ENCODE measurements at places on chromosomes 5 and 9. TPM values are rescaled to one million over a fixed set of nuclear protein-coding genes. Genes with fewer than 3 reads are reported as not detected.

DNA sequence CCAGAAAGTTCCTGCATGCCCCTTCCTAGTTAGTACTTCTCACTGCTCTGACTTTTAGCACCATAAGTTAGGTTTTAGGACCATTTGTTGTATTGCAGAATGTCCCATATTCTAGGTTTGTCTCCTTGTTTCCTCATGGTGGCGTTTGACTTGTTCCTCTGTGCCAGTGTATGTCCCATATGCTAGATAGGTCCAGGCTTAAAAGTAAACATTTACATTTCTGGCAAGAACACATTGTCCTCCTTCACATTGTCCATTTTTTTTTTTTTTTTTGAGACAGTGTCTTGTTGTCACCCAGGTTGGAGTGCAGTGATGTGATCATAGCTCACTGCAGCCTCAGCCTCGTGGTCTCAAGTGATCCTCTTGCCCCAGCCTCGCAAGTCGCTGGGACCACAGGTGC lies 15.4 kb downstream of the TBC1D13 start:
- H3K36me3 ChIP-seq = peaks cover 4% of the 10 kb centered on the region
- H3K27ac ChIP-seq = no peak overlapping the region
- H3K27me3 ChIP-seq = no peaks in the 10 kb centered on the region

DNA sequence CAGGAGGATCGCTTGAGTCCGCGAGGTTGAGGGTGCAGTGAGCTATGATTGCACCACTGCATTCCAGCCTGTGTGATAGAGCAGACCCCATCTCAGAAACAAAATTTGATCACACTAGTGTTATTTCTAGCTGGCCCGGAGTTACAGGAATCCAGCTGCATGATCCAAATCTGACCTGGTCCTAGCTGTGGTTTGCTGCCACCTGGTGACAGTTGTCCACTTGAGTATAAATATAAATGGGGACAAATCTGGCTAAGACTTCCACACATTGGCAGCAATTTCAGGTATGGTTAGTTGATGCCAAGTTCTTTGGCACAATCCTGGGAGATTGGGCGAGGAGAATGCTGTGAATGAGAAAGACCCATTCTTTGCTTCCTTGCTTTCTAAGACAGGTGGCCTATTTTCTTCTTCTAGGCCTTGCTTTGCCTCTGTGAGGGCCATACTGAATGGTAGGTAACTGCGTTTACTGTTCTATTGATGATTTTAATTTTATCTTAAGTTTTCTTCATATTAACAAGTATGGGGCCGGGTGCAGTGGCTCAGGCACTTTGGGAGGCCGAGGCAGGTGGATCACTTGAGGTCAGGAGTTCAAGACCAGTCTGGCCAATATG lies 35.4 kb downstream of the UBE2R2 start:
- DNase-seq = peak; percentile 36
- H3K27ac ChIP-seq = no peak overlapping the region
- no peaks in the 10 kb centered on the region for H3K36me3 ChIP-seq
- H3K4me1 ChIP-seq = peaks cover 21% of the 10 kb centered on the region

DNA sequence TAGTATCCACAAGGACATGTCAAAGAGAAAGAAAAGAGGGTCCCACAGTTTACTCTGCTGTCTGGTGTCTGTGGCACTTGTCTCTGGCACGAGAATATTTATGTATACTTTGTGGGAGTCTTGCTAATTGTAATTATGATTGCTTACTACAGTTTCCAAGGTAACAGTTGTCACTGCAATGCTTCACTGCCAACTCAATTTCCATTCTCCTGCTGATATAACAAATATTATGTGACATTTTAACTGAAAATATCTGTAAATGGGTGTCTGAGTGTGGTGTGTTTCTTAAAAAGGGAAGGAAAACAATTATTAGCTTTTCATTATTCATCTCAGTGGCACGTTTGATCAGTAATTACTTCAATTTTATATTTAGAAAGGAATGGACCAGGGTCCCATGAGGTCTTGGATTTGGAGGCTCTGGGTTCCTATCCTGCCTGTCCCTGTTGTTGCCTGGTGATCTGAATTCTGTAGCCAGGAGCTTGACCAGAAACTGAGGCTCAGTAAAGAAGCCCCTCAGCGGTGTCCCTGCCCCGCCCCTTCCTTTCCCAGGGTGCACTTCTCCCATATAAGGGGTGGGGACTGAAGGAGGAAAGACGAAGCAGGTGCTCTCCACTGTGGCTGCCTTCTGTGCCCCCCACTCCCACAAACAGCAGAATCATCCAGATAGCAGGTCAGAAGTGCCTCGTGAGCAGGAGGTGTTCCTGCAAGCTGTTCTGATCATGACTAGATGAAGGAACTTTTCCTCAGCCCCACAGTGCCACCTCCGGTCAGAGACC lies 137.3 kb upstream of the KIF2A start:
- no peak for DNase-seq
- H3K4me3 ChIP-seq = no peak overlapping the region
- H3K4me1 ChIP-seq = no peaks in the 10 kb centered on the region
- H3K36me3 ChIP-seq = no peaks in the 10 kb centered on the region
- H3K27me3 ChIP-seq = peaks cover 39% of the 10 kb centered on the region
- no peak overlapping the region for H3K27ac ChIP-seq

DNA sequence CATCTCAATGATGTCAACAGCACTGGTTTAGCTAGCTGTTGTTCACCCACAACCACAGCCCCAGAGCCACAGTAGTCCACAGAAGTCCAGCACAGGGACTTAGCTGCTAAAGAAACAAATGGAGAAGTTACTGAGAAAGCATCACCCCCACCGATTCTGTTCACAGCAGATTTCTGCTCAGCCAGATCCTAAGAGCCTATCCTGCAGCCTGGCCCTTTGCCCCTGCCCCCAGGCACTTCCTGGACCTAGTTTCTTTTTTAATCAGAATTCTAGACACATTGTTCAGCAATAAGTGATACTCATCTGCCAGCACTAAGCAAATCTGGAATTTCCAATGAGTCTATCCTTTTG lies 7.4 kb downstream of the B4GALT1 start:
- peaks cover 74% of the 10 kb centered on the region for H3K4me1 ChIP-seq
- DNase-seq = no peak
- H3K27ac ChIP-seq = peak overlapping the region; percentile 99
- peak overlapping the region; percentile 98 for H3K4me3 ChIP-seq
- peaks cover 2% of the 10 kb centered on the region for H3K36me3 ChIP-seq
- no peaks in the 10 kb centered on the region for H3K27me3 ChIP-seq

GRCh38 chr9:131056781-131057506 lies 39.4 kb upstream of the AIF1L start:
- no peak for DNase-seq
- H3K27me3 ChIP-seq = no peaks in the 10 kb centered on the region
- no peak overlapping the region for H3K4me3 ChIP-seq
- H3K27ac ChIP-seq = no peak overlapping the region

GRCh38 chr5:173327948-173328843 lies at the start of gene STC2:
TSS of gene STC2 (minus strand) at chr5:173328414. CDS start at chr5:173328193, 221 bp downstream.
- peak within 1 kb of the TSS; percentile 62 for H3K4me3 ChIP-seq
- no peak within 1 kb of the TSS for H3K27ac ChIP-seq
- H3K36me3 ChIP-seq = peaks cover 4% of the 10 kb centered on the region
- DNase-seq = no peak
- peaks cover 75% of the 10 kb centered on the region for H3K27me3 ChIP-seq
- H3K4me1 ChIP-seq = peaks cover 28% of the 10 kb centered on the region

DNA sequence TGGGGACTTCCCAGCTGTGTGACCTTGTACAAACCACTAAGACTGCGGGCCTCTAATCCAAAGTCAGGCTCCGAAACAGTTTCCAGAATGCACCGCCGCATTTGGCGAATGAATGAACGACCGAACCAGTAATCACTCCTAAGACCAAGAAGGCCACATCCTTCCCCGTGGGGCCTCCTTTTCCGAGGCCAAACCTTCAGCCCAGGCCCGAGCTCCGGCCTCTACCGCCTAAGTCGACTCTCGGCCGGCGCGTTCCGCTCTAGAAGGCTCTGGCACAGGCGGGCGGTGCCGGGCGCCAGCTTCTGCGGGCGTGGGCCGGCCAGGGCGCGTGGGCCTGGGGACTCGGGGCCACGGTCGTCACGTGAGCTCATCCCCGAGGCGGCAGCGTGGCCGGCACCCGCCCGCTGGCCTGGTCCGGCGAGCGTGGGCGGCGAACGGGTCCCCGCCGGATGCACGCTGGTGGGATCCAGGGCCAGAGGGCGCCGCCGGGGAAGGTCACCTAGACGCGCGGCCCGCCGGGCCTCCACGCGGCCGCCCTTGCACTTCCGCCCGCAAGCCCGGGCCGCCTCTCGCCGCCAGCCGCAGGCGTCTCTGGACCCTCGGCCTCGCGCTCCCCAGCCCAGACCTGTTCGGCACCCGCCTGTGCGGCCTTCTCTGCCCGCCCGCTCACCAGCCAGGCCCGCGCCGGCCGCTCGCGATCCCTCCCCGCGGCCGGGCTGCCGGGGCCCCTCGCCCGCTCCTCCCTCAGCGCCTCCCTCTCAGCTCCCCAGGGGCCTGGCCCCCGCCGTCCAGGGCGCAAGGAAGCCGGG lies 754 bp downstream of the VDAC1 start:
- H3K36me3 ChIP-seq = no peaks in the 10 kb centered on the region
- H3K27me3 ChIP-seq = no peaks in the 10 kb centered on the region

DNA sequence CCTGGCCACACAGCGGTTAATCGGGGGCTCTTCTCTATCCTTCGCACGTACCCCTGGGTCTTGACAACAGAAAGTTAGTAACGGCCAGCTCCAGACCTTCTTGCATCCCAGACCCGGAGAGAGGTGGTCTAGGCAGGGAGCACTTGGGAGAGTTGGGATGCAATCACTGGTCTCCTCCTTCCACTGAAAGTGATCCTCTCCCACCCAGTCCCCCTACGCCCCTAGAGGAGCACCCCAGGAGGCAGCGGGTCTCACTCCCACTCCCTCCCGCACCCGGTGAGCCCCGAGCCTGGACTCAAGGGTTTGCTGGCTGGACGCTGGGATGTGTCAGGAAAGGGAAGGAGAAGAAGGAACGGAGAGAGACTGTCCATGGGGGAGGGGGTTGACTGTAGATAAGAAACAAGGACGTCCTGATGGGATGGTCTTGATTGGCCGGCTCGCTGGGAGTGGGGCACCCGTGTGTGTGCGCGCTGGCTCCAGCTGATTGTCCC lies 2.0 kb downstream of the RORB start:
- H3K27me3 ChIP-seq = peaks cover 52% of the 10 kb centered on the region
- DNase-seq = no peak
- H3K4me3 ChIP-seq = peak overlapping the region; percentile 80

- H3K4me3 ChIP-seq = peak overlapping the region; percentile 50
- peak overlapping the region; percentile 27 for H3K27ac ChIP-seq
- H3K36me3 ChIP-seq = no peaks in the 10 kb centered on the region
- H3K4me1 ChIP-seq = peaks cover 21% of the 10 kb centered on the region
These were observed 106.5 kb downstream of the ANKRD55 start for GRCh38 chr5:56126487-56127179.

GRCh38 chr5:78667461-78668103 lies 19.0 kb upstream of the LHFPL2 start:
- no peak overlapping the region for H3K27ac ChIP-seq
- DNase-seq = no peak
- H3K4me1 ChIP-seq = peaks cover 2% of the 10 kb centered on the region
- H3K27me3 ChIP-seq = peaks cover 18% of the 10 kb centered on the region
- no peak overlapping the region for H3K4me3 ChIP-seq

GRCh38 chr9:82299870-82300269 lies 311.3 kb downstream of the SPATA31D1 start:
- H3K27ac ChIP-seq = no peak overlapping the region
- H3K4me1 ChIP-seq = no peaks in the 10 kb centered on the region
- no peak for DNase-seq
- H3K4me3 ChIP-seq = no peak overlapping the region
- H3K36me3 ChIP-seq = no peaks in the 10 kb centered on the region

The GRM6 gene
- total RNA-seq = not detected

The GABRA6 gene
- not detected for total RNA-seq

The GFRA3 gene
- total RNA-seq = not detected

The SLC22A4 gene
- 0.70 TPM for total RNA-seq

The RLN2 gene
- total RNA-seq = 1.3 TPM

The ESM1 gene
- total RNA-seq = not detected

The MLANA gene
- total RNA-seq = not detected

The LRRC19 gene
- total RNA-seq = not detected

The C1QTNF2 gene
- total RNA-seq = not detected

The ZNF169 gene
- total RNA-seq = 5.3 TPM

The CDH6 gene
- not detected for total RNA-seq

The CDH9 gene
- not detected for total RNA-seq

The STRBP gene
- 11.1 TPM for total RNA-seq

All from T-helper 17 cell (primary cell).